ENCODE measurements at places on chromosomes 13 and 19.

- no peak for DNase-seq
Observed at GRCh38 chr13:31455581-31455980, 255.8 kb downstream of the B3GLCT start.

DNA sequence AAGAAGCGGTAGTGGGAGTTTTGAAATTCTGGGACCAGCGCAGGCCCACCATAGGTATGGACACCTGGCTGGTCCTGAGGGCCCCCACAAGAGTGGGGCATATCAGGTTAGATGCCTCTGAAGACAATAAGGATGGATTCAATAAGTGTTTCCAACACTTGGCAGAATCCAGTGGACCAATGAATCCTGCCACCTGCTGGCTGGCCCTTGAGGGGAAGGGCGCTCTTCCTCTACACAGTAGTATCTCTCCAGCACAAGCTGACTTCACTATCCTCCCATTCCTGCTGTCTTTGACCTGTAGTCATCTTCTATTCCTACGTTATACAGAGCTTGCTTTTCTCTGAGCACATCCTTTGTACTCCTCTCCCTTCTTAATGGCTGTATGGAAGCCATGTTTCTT is 199.7 kb upstream of the TSHZ3 start:
- no peak for DNase-seq

GRCh38 chr13:76009267-76009890 is 373.2 kb downstream of the LMO7 start:
- no peak for DNase-seq

- DNase-seq = no peak
Observed at GRCh38 chr13:76029706-76030105, 393.6 kb downstream of the LMO7 start.

GRCh38 chr13:24670174-24670573 is 10.0 kb upstream of the ATP12A start:
- no peak for DNase-seq

DNA sequence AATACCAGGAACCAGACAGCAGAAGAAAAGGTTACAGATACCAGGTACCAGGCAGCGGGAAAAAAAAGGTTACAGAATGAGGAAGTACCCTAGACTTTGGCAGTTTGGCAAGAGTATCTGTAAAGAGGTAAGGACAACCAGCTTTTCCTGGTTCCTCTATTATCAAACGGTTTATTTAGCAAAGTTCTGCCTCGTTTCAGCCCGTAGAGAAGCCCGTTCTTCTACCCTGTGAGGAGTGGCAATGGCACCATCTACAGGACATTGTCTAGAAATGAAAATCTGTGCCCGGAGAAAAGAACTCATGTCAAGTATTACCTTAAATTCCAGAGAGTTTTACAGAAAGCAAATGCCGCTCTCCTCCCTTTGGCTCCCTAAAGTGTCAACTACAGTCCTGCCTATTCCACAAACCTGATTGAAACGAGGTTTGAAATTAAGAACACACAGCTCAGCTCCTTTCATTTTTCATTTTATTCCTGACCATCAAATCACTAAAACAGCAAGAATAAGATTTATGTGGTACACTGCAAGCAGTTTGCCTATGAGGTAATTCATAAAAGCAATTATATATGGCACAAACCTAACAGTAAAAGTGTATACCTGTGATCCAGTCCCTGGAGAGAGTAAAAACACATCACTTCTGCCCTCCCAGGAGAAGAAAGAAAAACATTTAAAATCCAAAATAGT is 226.3 kb downstream of the SLC7A1 start:
- peak; percentile 51 for DNase-seq

GRCh38 chr13:74047931-74048600 is 86.1 kb downstream of the KLF12 start:
- no peak for DNase-seq

DNA sequence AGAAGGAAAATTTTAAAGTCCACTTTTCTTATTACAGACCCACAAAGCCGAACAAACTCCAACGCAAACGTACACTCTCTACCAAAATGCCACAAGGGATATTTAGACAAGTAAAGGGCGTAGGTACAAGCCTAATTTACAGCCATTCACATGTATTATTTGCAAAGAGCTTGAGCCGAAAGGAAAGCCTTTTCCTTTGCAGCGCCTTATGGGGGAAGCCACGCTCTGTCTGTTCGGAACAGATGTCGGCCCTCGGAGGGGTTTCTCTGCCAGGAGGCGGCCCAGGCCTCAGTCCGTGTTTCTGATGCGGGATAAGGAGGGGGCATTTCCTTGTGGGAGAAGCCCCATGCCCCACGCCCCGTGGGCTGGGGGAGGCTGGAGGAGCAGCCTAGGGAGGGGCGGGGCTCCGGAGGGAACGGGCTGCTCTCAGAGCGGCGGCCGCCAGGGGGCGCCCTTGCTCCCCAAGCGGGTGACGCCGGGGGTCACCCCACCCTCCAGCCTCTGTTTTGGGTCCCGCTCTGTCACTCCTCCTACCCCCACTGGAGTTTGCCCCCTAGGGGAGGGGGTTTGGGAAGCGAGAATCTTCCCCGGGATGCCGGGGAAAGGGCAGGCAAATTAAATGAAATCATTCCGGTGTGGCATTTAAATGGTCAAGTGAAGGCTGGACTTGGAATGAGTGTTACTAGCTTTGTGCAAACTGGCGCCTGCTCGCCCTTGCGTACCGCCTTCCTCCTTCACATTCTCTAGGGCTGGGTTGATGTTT is 2.9 kb downstream of the HTR2A start:
- no peak for DNase-seq

DNA sequence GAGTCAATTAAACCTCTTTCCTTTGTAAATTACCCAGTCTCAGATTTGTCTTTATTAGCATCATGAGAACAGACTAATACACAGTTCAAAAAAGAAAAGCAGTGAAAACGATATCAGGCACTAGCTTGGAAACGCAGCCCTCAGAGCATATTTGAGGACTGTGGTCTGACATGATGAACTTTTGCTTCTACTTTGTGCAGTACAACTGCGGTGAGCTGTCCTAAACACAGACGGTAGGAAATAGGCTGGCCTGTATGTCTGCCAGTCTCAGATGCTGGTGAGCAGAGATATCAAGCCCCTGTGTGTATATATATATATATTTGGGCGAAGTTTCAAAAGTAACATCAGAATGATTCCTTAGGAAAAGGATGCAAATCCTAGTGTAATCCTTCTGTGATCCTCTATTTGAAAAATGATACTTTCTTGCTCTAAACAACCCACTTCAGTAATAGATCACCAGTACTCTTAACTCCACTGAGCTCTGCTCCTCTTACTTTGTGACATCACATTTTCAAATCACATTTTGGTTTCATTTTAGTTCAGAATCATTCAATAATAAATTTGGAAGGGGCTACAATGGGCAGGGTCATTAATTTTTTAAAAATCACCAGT is 74.4 kb downstream of the TNFRSF19 start:
- no peak for DNase-seq

DNA sequence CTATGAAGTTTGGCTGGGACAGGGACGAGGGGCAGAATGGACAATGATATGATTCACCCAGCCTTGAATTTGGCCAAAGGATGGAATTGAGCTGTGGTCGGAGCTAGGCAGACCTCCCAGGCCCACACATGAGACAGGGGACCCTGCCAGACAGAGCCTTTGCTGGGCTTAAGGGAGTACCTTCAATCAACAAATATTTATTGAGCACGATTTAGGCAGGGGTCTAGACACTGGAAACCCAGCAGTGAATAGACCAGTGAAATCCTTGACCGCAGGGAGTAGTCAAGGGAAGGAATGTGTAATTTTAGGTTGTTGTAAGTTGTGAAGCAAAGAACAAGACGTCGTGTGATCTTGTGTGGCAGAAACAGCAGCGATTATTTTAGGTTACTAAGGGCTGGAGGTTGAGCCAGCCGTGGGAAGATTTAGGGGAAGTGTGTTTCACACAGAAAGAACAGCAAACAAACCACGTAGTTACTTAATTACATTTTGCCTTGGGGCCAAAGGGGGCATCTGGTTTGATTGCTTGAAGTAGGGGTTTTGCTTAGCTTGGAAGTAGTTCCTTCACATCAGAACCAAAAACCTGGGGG is 16.9 kb upstream of the AP1M2 start:
- DNase-seq = no peak

GRCh38 chr13:39875111-39875987 is 219.9 kb downstream of the COG6 start:
- no peak for DNase-seq

- DNase-seq = no peak
Observed at GRCh38 chr19:48169578-48169938, 586 bp downstream of the LIG1 start.

- DNase-seq = no peak
Observed at GRCh38 chr13:102277286-102277685, 124.6 kb downstream of the FGF14 start.

GRCh38 chr13:114122127-114122511 is 10.3 kb downstream of the RASA3 start:
- no peak for DNase-seq

GRCh38 chr19:37127999-37128820 is 44.3 kb downstream of the ZNF585A start:
- no peak for DNase-seq

- DNase-seq = no peak
Observed at GRCh38 chr13:110413676-110414040, 106.6 kb downstream of the COL4A2 start.

GRCh38 chr13:74280795-74281490 is 146.7 kb upstream of the KLF12 start:
- no peak for DNase-seq

- no peak for DNase-seq
Observed at GRCh38 chr13:105410602-105411001, 1124.9 kb downstream of the EFNB2 start.

- no peak for DNase-seq
Observed at GRCh38 chr13:101185606-101186005, 230.7 kb downstream of the NALCN start.

DNA sequence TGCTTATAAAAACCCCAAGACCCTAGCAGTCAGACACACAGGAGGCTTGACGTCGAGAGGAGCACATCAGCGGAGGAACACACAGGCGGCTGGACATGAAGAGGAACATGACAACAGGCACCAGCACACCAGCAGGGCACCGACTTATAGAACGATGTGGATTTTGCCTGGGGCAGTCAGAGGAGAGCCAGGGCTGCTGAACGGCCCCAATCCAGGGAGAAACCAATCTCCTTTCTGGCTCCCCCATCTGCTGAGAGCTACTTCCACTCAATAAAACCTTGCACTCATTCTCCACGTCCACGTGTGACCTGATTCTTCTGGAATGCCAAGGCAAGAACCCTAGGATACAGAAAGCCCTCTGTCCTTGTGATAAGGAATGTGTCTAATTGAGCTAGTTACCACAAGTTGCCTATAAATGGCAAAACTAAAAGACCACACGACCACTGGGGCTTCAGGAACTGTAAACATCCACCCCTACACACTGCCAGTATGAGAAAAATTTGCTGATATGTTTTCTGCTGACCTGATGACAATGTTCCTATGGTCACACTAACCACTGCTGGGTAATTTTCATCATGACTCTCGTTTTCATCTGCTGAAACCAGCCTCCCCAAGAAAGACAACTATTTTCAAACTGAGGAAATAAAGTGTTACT is 35.8 kb upstream of the CEACAM21 start:
- no peak for DNase-seq

GRCh38 chr13:75326173-75327134 is 155.5 kb downstream of the TBC1D4 start:
- DNase-seq = no peak

GRCh38 chr19:1501200-1501595 is 10.2 kb downstream of the REEP6 start:
- no peak for DNase-seq

GRCh38 chr13:110521946-110522345 is 39.6 kb downstream of the RAB20 start:
- DNase-seq = no peak

DNA sequence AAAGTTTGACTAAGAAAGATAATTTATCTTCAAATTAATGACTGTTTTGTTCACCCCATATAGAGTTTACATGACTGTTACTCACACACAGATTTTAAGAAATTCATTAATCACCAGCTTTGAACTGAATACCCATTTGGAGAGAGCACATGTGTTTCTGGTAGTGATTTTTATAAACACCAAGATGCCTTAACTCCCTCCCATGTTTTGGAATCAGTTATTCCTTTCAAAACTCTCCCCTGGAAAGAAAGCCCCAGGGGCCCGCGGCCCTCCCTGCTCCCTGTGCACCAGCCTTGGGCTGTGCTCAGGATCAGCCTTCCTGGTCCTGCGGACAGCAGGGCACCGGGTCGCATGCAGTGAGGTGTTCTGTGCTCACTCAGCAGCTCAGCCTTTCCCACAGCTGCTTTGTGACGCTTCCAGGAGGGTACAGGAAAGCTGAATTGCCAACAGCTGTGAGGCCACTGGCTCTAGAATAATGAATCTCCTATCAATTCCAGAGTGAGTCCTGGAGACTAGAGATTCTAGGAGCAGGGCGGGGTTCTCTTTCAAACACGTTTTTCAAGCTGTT is 483.2 kb downstream of the EFNB2 start:
- DNase-seq = no peak

GRCh38 chr19:34731019-34731829 is 2.8 kb upstream of the ZNF181 start:
- no peak for DNase-seq

GRCh38 chr13:101572456-101572855 is 120.0 kb downstream of the ITGBL1 start:
- no peak for DNase-seq

GRCh38 chr13:112140366-112140765 is 73.4 kb downstream of the SOX1 start:
- DNase-seq = no peak
